ENCODE measurements at places on chromosomes 11 and 22. TPM values are rescaled to one million over a fixed set of nuclear protein-coding genes. Genes with fewer than 3 reads are reported as not detected.

OR8G5 gene
- total RNA-seq: not detected

CDK2AP2 gene
- total RNA-seq: 103 TPM

DNA sequence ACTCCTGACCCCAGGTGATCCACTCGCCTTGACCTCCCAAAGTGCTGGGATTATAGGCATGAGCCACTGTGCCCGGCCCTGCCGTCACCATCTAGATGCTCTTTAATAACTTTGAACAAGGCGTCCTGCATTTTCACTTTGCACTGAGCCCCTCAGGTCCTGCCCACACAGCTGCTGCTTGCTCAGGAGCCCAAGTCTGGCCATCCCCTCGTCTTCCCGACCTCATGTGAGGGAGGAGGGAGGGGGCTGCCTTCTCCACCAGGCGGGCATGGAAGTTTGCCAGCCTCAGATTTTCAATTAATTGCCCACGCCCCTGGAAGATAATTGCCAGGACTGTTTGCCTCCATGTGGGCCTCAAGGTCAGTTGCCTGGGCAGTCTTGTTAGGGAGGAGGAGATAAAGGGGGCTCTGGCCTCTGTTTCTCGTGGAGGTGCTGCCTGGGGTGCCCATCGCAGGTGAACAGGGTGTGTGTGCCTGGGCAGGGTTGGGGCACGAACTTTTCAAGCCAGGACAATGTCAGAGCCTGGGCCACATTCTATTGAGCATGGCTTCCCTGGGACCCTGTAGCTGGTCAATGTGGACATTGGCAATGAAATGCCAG lies 27.9 kb upstream of the MYEOV start:
- no peaks in the 10 kb centered on the region for H3K36me3 ChIP-seq
- H3K4me1 ChIP-seq: no peaks in the 10 kb centered on the region
- H3K27ac ChIP-seq: no peak overlapping the region
- no peak overlapping the region for H3K4me3 ChIP-seq
- DNase-seq: no peak
- peaks cover 7% of the 10 kb centered on the region for H3K27me3 ChIP-seq

ELF5 gene
- total RNA-seq: not detected

- H3K27me3 ChIP-seq: no peaks in the 10 kb centered on the region
- H3K36me3 ChIP-seq: no peaks in the 10 kb centered on the region
- H3K27ac ChIP-seq: no peak overlapping the region
- DNase-seq: no peak
Measured at GRCh38 chr11:29119116-29119515, 897.7 kb downstream of the KCNA4 start.

MEI1 gene
- 82.7 TPM for total RNA-seq

CD3E gene
- 148 TPM for total RNA-seq

GRCh38 chr11:97201743-97202612 lies 812.2 kb downstream of the JRKL start:
- H3K27me3 ChIP-seq: no peaks in the 10 kb centered on the region
- DNase-seq: no peak
- H3K4me1 ChIP-seq: no peaks in the 10 kb centered on the region
- H3K36me3 ChIP-seq: no peaks in the 10 kb centered on the region
- no peak overlapping the region for H3K27ac ChIP-seq

FXYD6 gene
- not detected for total RNA-seq

DNA sequence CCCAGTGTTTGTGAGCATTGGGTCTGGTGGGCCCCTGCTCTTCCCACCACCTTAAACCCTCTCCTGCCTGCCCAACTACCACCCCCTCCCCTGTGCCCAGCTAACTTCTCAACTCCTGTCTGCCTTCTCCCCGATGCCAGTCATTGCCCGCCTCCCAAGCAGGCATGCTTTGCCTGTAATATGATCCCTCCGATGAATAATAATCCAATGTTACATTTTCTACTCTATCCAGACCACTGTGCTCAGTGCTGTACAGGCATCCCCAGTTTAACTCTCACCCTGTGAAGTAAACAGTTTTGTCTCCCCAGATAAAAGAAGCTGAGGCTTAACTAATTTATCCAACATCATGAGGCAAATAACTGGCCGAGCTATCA lies 35.5 kb upstream of the OLFML1 start:
- no peaks in the 10 kb centered on the region for H3K27me3 ChIP-seq
- H3K36me3 ChIP-seq: no peaks in the 10 kb centered on the region
- DNase-seq: no peak
- no peak overlapping the region for H3K27ac ChIP-seq

GRCh38 chr22:29475550-29475949 lies 4.5 kb upstream of the NEFH start:
- DNase-seq: no peak
- H3K4me3 ChIP-seq: no peak overlapping the region
- H3K36me3 ChIP-seq: no peaks in the 10 kb centered on the region
- H3K4me1 ChIP-seq: peaks cover 10% of the 10 kb centered on the region

Data from natural killer cell treated with Interleukin-12 subunit alpha and Interleukin-12 subunit beta and Interleukin-15 and Interleukin-18, amount 100 ng/mL, for 72 hours (primary cell).